ENCODE measurements at places on chromosomes 5 and 9. TPM values are rescaled to one million over a fixed set of nuclear protein-coding genes. Genes with fewer than 3 reads are reported as not detected.

Gene SLC28A3
- total RNA-seq: 0.10 TPM

GRCh38 chr5:82799361-82800077 is 277.7 kb downstream of the TMEM167A start:
- no peak overlapping the region for H3K4me3 ChIP-seq
- no peaks in the 10 kb centered on the region for H3K36me3 ChIP-seq
- peak overlapping the region; percentile 17 for H3K27ac ChIP-seq
- H3K4me1 ChIP-seq: no peaks in the 10 kb centered on the region
- H3K27me3 ChIP-seq: no peaks in the 10 kb centered on the region
- no peak for DNase-seq

- no peaks in the 10 kb centered on the region for H3K36me3 ChIP-seq
- H3K27me3 ChIP-seq: no peaks in the 10 kb centered on the region
- H3K4me3 ChIP-seq: no peak overlapping the region
- H3K27ac ChIP-seq: no peak overlapping the region
- H3K4me1 ChIP-seq: no peaks in the 10 kb centered on the region
- no peak for DNase-seq
Observed at GRCh38 chr5:120016717-120017382, 387.5 kb downstream of the FAM170A start.

- H3K27me3 ChIP-seq: no peaks in the 10 kb centered on the region
- H3K27ac ChIP-seq: no peak overlapping the region
- no peak for DNase-seq
- no peaks in the 10 kb centered on the region for H3K36me3 ChIP-seq
- no peak overlapping the region for H3K4me3 ChIP-seq
Observed at GRCh38 chr5:152063004-152063403, 138.4 kb upstream of the GLRA1 start.

GRCh38 chr5:64767959-64768357 is 533 bp downstream of the SREK1IP1 start:
- peak overlapping the region; percentile 14 for H3K27ac ChIP-seq
- H3K27me3 ChIP-seq: no peaks in the 10 kb centered on the region
- peak overlapping the region; percentile 99 for H3K4me3 ChIP-seq
- no peaks in the 10 kb centered on the region for H3K36me3 ChIP-seq
- no peak for DNase-seq

DNA sequence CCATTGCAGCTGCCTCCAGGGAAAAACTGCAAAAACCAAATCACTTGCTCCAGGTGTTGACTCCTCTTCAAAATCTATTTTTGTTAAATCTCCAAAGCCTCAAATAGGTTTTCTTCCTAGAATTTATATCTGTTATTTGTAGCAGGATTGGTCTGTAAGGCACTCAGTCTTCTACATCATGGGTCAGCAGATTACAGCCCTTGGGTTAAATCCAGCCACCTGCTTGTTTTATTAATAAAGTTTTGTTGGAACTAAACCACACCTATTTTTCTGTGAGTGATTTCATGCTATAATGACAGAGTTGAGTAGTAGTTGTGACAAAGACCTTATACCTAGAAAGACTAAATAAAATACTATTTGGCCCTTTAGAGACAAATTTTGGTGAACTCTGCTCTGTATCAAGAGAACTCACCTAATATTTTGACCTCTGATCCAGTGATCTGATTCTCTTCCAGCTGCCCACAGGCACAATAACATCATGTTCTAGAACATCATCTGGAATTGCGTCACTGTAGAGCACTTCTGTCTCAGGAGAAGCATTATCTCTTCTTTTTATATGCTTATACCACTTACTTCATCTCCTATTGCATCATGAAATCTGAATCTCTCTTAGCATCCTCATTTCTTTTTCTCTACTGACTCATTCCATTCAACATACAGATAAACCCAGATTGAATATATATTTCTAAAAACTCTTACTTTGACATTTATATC is 130.1 kb downstream of the RPS23 start:
- no peak overlapping the region for H3K4me3 ChIP-seq
- no peaks in the 10 kb centered on the region for H3K36me3 ChIP-seq
- no peak for DNase-seq
- H3K27ac ChIP-seq: no peak overlapping the region
- no peaks in the 10 kb centered on the region for H3K27me3 ChIP-seq

- no peaks in the 10 kb centered on the region for H3K27me3 ChIP-seq
- no peaks in the 10 kb centered on the region for H3K36me3 ChIP-seq
- H3K4me3 ChIP-seq: no peak overlapping the region
- no peaks in the 10 kb centered on the region for H3K4me1 ChIP-seq
- no peak for DNase-seq
Observed at GRCh38 chr9:249025-249424, 34.4 kb downstream of the DOCK8 start.

All from aorta (tissue), 5 donors.